Activated CD8-positive, alpha-beta T cell treated with anti-CD3 and anti-CD28 coated beads for 36 hours (primary cell): ENCODE measurements at places on chromosomes 6 and 20. TPM values are rescaled to one million over a fixed set of nuclear protein-coding genes. Genes with fewer than 3 reads are reported as not detected.
A peak's percentile ranks its signal among the peaks of the same experiment; 100 is the strongest.

- no peak overlapping the region for H3K4me3 ChIP-seq
- DNase-seq = no peak
- H3K27ac ChIP-seq = no peak overlapping the region
- H3K4me1 ChIP-seq = no peaks in the 10 kb centered on the region
- peaks cover 3% of the 10 kb centered on the region for H3K27me3 ChIP-seq
- no peaks in the 10 kb centered on the region for H3K36me3 ChIP-seq
These were observed 17.8 kb upstream of the RCAN2 start for GRCh38 chr6:46509063-46509462.

GRCh38 chr6:108966855-108967755 is 118.9 kb downstream of the ARMC2 start:
- no peaks in the 10 kb centered on the region for H3K36me3 ChIP-seq
- no peak overlapping the region for H3K27ac ChIP-seq
- peaks cover 15% of the 10 kb centered on the region for H3K4me1 ChIP-seq
- DNase-seq = peak; percentile 49

The GTSF1L gene
- not detected for total RNA-seq

The TTK gene
- 31.6 TPM for total RNA-seq

GRCh38 chr6:43939281-43940070 is 169.5 kb downstream of the VEGFA start:
- H3K4me3 ChIP-seq = no peak overlapping the region
- H3K4me1 ChIP-seq = no peaks in the 10 kb centered on the region
- H3K27me3 ChIP-seq = no peaks in the 10 kb centered on the region
- H3K27ac ChIP-seq = no peak overlapping the region
- H3K36me3 ChIP-seq = no peaks in the 10 kb centered on the region

DNA sequence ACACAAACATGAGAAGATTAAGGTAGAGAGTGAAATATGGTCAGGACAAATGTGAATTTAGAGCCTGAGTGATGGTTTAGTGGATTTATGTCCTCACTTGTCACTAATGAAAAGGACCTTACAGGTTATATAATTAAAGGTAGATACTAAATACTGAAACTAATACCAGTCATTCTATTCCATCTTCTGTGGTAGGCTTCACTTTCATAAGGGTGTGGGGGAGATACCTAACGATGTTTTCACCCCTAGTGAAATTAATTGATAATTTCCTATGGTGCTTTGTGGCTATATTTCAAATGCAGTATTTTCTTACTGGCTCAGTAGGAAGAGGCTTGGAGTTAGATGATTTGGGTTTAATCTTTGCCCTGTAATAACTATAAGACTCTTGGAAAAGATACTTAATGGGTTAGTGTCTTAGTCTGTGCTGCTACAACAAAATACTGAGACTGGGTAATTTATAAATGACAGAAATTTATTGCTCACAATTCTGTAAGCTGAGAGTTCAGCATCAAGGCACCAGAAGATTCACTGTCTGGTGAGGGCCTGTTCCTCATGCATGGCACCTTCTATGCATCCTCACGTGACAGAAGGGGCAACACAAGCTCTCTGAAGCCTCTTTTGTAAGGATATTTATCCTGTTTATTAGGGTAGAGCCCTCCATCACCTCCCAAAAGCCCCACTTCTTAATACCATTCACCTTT is 21.3 kb downstream of the RNF217 start:
- H3K4me1 ChIP-seq = peaks cover 3% of the 10 kb centered on the region
- DNase-seq = no peak
- H3K4me3 ChIP-seq = no peak overlapping the region
- peaks cover 4% of the 10 kb centered on the region for H3K27me3 ChIP-seq
- no peak overlapping the region for H3K27ac ChIP-seq

The IP6K3 gene
- total RNA-seq = not detected

The MICAL1 gene
- 17.7 TPM for total RNA-seq

The TCF21 gene
- total RNA-seq = not detected

The SLC24A3 gene
- total RNA-seq = not detected

DNA sequence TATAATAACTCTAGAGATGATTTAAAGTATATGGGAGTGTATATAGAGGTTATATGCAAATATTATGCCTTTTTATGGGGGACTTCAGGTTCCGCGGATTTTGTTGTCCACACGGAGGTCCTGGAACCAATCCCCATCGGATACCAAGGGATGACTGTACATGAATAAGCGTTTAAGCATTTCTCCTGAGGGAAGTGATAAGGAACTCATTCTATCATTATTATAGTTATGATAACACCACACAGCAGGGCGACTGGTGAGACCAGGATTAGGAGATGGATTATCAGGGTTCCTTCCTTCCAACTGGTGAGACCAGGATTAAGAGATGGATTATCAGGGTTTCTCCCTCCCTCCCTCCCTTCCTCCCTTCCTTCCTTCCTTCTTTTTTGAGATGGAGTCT is 6.6 kb downstream of the ECI2 start:
- peaks cover 29% of the 10 kb centered on the region for H3K4me1 ChIP-seq
- DNase-seq = no peak

DNA sequence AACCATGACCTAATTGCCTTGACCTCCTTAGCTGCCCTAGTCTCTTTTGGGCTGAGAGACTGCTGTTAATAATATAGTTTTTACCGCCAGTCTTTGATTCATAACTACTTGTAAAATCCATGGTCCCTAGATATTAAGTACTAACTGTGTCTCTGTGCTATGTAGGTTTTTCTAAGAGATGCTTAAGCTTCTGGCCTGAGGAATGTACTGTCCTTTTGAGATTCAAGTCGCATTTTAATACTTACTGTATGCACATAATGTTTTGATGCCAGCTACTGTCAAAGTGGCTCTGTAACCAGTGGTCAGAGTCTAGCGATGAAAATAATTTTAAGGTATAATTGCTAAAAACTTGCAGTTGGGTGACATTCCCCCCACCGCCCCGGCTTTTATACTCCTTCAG is 2.1 kb downstream of the AKAP12 start:
- no peaks in the 10 kb centered on the region for H3K36me3 ChIP-seq
- peaks cover 15% of the 10 kb centered on the region for H3K4me1 ChIP-seq
- no peak overlapping the region for H3K4me3 ChIP-seq
- peaks cover 53% of the 10 kb centered on the region for H3K27me3 ChIP-seq

DNA sequence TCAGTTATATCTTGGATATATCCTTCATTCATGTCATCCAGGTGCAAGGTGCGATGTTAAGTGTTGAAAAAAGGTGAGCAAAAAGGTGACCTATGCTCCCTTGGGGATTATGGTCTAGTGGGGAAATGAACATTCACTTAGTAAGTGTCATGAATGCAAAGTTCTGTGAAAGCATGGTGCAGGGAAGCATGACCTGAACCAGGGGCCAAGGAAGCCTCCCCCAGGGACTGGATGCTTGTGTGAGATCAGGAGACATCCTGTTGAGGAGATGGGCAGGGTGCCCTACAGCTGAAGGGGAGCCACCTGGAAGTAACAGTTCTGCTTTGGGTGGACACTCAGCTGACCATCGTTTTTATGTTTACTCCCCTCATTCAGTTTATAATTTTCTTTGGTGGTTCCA is 179.5 kb downstream of the SYNDIG1 start:
- H3K4me1 ChIP-seq = peaks cover 3% of the 10 kb centered on the region
- H3K36me3 ChIP-seq = no peaks in the 10 kb centered on the region
- H3K27me3 ChIP-seq = no peaks in the 10 kb centered on the region
- DNase-seq = no peak

The C6orf141 gene
- 0.87 TPM for total RNA-seq

The RAMACL gene
- not detected for total RNA-seq

DNA sequence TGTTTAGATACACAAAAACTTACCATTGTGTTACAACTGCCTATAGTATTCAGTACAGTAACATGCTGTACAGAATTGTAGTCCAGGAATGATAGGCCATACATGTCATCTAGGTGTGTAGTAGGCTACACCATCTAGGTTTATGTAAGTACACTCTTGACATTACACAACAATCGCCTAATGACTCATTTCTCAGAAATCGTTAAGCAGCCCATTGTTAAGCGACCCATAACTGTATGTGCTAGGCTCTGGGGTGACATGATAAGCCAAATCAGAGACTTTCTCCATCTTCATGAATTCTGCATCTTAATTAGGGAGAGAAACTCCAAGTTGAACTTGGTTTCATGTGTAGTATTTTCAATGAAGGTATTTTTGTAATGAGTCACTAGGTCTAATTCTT is 17.2 kb downstream of the STK35 start:
- peaks cover 64% of the 10 kb centered on the region for H3K4me1 ChIP-seq
- H3K36me3 ChIP-seq = peaks cover 67% of the 10 kb centered on the region

- H3K4me1 ChIP-seq = no peaks in the 10 kb centered on the region
- H3K27me3 ChIP-seq = no peaks in the 10 kb centered on the region
- no peak overlapping the region for H3K4me3 ChIP-seq
- no peaks in the 10 kb centered on the region for H3K36me3 ChIP-seq
- H3K27ac ChIP-seq = no peak overlapping the region
These were observed 1249.0 kb upstream of the CITED2 start for GRCh38 chr6:140623498-140623897.

DNA sequence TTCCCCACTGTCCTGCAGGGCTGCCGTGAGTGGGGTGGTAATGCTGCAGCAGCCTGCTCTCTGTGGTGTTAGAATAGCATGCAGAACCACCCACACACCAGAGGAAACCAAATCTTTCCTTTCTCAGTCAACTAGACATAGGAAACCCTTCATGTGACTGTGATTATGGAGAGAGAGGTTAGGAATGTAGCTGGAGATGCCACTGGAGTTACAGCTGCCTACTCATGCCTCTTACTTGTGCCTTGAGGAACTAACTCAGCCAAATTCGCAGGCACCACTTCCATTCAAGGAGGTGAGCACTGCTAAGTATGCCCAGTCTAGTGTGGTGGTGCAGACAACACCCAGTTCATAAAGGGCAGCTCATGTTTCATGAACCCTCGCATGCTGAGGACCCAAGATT is 27.4 kb downstream of the MUC22 start:
- H3K4me3 ChIP-seq = no peak overlapping the region
- no peaks in the 10 kb centered on the region for H3K4me1 ChIP-seq
- H3K27me3 ChIP-seq = peaks cover 9% of the 10 kb centered on the region
- no peaks in the 10 kb centered on the region for H3K36me3 ChIP-seq
- no peak overlapping the region for H3K27ac ChIP-seq

GRCh38 chr6:27847706-27848105 is 64.5 kb downstream of the OR2B2 start:
- H3K36me3 ChIP-seq = no peaks in the 10 kb centered on the region
- H3K27me3 ChIP-seq = peaks cover 4% of the 10 kb centered on the region
- no peak for DNase-seq
- no peaks in the 10 kb centered on the region for H3K4me1 ChIP-seq
- H3K27ac ChIP-seq = no peak overlapping the region
